Caudate nucleus (tissue), 63 donors: ENCODE measurements at places on chromosomes 7 and 10.

DNA sequence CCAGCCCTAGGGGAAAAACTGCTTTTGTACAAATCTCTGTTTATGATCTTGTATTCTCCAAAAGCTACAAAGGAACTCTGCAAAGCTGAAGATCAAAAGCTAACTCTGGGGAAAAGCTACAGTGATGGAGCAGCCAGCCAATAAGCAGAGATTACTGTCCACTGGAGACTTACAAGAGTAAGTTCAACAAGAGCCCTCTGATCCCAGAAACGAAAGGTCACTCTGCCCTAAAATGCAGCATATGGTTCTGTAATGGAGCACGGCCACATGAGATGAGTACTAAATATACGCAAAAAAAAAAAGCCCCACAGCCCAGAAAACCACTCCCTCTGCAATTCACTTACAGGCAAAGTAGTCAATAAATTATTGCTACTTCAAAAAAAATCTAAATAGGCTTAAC is 60.1 kb downstream of the ERCC6 start:
- no peak for DNase-seq

GRCh38 chr7:5510426-5511045 is 86.9 kb upstream of the TNRC18 start:
- no peak for DNase-seq

GRCh38 chr10:24726626-24727025 is 2.9 kb upstream of the ARHGAP21 start:
- DNase-seq = no peak

GRCh38 chr10:19947656-19948055 is 131.4 kb downstream of the PLXDC2 start:
- DNase-seq = no peak

DNA sequence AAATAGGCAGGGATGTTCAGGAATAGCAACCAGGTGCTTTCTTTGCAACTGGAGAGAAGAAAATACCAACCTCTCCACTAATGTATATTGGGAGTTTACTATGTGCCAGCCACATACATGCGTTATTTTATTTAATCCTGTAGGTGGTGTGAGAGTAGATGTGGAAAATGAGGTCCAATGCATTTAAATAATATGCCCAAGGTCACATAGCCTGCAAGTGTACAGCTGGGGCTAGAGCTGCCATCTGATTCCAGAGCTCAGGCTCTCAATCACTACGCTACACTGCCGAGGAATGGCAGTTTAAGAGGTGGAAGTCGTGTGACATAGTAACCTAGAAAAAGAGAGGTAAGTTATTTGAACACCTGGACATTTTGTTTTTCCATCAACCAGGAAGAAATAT is 277.0 kb downstream of the EXOC4 start:
- no peak for DNase-seq

DNA sequence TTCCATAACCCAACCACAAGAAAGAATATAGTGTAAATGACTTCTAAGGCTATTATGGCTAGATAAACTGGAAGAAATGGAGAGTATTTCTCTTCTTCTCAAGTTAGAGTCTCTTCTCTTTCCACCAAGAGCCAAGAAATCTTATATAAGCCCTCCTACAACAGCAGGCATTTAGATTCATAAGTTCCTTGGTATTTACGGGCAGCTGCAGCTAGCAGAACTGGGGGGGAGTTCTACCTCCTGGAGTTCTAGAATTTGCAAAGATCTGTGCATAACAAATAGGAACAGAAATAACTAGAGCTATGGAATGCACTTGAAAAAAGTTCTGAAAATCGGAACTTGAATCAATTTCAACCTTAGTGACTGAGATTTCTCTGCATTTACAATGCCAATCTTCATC is 715.2 kb upstream of the GRM3 start:
- DNase-seq = no peak

DNA sequence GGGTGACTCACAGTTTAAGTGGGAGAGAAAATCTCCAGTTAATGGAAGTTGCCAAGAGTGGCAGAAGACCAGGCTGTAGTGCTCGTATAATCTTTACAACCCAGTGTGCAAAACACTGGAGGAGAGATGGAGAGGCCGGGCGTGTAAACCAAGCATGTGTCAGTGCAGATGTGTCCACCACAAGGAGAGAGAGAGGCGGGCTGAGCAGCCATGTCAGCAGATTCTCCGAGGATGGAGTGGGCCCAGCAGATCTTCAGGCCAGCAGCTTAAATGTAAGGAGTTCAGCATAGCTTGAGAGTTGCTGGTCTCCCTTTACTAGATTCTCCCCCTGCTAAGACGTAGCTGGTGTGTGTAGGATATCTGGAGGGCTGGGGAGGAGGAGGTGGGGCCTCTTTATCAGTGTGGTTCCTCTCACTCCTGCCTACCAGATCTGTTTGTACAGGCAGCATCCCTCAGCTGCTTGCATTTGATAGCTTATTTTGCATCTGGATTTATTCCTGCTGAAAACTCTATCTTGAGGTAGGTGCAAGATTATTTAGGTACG is 13.7 kb downstream of the BPGM start:
- no peak for DNase-seq

DNA sequence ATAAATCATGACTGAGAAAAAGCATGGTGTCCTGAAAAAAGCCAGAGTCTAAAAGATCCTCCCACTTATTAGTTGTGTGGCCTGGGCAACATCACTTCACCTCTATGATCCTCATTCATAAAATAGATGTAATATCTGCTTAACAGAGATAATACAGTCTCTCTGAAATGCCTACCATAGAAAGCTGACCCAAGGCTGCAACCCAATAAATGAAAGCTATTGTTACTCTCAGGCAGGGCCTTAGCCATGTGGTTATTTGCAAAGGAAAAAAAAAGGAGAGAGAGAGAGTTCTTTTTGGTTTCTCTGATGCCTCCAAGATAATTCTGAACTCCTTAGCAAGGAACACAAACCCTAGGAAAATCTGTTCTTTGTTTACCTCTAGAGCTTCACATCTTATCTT is 7.9 kb downstream of the FAM13C start:
- no peak for DNase-seq
